GM23248 (cell line): ENCODE measurements at places on chromosomes 5 and 9. TPM values are rescaled to one million over a fixed set of nuclear protein-coding genes. Genes with fewer than 3 reads are reported as not detected.
A peak's percentile ranks its signal among the peaks of the same experiment; 100 is the strongest.

DNA sequence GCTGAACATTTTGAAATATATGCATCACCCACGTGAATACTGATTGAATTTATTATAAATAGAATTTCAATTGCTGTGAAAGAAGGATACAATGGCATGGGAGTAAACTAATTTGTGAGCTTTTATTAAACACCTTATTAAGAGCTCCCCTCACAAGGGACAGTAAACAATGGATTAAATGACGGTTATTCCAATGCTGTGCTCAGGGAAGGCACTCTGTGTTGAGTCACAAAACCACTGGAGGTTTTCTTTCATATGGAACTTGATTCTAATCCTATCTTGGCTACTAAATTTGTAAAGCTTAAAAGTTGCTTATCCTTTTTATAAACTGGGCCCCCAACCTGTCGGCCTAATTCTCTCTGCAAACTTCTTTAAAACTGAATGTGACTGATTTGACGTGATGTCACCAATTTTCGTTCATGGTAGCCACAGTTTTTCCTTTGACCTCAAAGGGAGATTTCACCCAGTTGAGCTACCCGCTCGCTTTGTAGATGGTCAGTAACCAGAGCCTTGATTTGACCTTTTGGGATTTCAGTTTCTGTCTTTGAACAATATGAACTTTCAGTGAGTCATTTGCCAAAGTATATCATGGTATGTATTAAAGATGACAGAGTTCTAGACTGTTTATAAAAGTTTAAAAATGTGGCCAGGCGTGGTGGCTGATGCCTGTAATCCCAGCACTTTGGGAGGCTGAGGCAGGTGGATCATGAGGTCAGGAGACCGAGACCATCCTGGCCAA lies 61.3 kb upstream of the PIK3R1 start:
- DNase-seq: no peak
- no peaks in the 10 kb centered on the region for H3K36me3 ChIP-seq
- no peaks in the 10 kb centered on the region for H3K27me3 ChIP-seq
- no peak overlapping the region for H3K4me3 ChIP-seq

DNA sequence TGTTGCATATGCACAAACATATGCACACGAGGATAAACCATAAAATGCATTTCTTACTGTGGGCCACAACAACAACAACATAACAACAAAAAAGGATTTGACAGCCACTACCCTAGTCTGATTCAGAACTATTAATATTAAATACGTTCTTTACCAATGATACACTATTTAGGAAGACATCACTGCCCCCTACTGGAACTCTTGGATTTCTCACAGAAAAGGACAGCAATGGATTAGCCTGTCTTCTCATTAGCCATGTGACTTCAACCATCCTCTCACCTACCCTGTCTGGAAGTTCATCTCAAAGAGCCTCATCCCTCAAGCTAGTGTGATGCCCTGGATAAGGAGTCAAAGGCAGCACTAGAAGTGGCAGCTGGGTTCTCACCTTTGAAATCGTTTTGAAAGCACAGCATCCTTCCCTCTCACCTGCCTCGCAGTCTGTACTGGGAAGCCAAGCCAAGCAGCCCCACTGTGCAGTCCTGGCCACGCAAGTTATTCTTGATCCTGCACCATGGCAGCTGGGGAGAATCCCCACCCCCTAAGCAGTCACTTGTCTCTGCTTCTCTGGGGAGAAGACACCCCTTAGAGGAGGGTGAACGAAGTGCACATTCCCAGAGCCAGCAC lies 64.6 kb downstream of the SH3TC2 start:
- no peak overlapping the region for H3K27ac ChIP-seq
- DNase-seq: peak; percentile 80
- H3K4me1 ChIP-seq: peaks cover 17% of the 10 kb centered on the region
- peaks cover 24% of the 10 kb centered on the region for H3K27me3 ChIP-seq
- no peak overlapping the region for H3K4me3 ChIP-seq

The KIF12 gene
- not detected in 2 replicates for total RNA-seq

The LHX3 gene
- total RNA-seq: not detected in 2 replicates

DNA sequence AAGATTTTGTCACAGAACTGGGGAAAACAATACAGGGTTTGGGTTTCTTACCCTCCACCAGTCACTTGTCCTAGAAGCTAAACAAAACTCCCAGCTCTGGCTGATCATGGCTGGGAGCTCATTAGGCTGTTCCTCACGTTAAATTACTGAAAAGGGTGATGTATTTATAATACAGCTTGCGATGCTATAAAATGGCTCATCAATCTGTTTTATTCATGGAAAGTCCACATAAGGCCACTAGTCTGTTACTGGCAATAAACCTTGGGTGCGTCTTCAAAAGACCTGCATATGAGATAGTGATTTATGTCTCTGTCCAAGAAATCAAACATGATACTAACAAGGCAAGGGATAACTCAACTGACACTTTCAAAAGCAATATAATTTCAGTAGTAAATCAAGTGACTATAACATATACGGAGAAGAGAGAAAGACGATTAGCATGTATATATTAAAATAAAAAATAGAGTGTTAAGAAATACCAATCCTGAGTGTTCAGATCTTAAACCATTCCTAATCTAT lies 219.0 kb downstream of the BNC2 start:
- DNase-seq: no peak
- H3K27ac ChIP-seq: no peak overlapping the region
- no peaks in the 10 kb centered on the region for H3K27me3 ChIP-seq

GRCh38 chr9:7266911-7267595 lies 509.3 kb downstream of the KDM4C start:
- H3K4me3 ChIP-seq: no peak overlapping the region
- no peak overlapping the region for H3K27ac ChIP-seq
- H3K36me3 ChIP-seq: no peaks in the 10 kb centered on the region
- H3K27me3 ChIP-seq: peaks cover 31% of the 10 kb centered on the region

GRCh38 chr5:150105928-150106615 lies 19.7 kb upstream of the CSF1R start:
- H3K4me1 ChIP-seq: peaks cover 15% of the 10 kb centered on the region
- H3K36me3 ChIP-seq: no peaks in the 10 kb centered on the region

The MAP1B gene
- total RNA-seq: 71.7 and 149 TPM in 2 replicates

The SLC34A3 gene
- not detected in 2 replicates for total RNA-seq

The BNC2 gene
- total RNA-seq: 18.5 and 18.6 TPM in 2 replicates

- H3K4me3 ChIP-seq: peak within 1 kb of the TSS; percentile 95
- H3K27ac ChIP-seq: peak within 1 kb of the TSS; percentile 78
- no peaks in the 10 kb centered on the region for H3K36me3 ChIP-seq
- peak; percentile 95 for DNase-seq
These were observed at the start of gene OXCT1 for GRCh38 chr5:41869724-41870626. TSS of gene OXCT1 (minus strand) at chr5:41870425. CDS start at chr5:41870358, 67 bp downstream.

DNA sequence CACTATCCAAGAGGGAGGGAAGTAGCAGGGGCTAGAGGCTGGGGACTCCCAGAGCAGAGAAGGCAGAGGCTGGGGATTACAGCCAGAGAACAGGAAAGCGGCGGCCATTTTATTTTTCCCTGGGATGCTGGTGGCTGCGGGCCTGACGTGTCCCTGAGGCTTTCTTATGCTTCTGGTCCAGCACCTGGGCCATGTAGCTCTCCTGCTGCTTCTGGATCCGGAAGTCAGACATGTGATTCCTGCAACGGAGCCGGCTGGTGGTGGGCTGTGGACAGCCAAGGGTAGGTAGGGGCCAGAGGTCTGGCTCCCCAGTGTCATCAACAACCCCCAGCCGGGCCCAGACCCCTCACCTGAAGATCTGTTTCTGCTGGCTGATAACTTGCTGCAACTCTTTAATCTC lies 1.8 kb upstream of the PROB1 start:
- no peaks in the 10 kb centered on the region for H3K4me1 ChIP-seq
- no peak for DNase-seq
- H3K27me3 ChIP-seq: peaks cover 9% of the 10 kb centered on the region
- no peaks in the 10 kb centered on the region for H3K36me3 ChIP-seq
- H3K27ac ChIP-seq: no peak overlapping the region

The DAPK1 gene
- total RNA-seq: 1.9 and 3.3 TPM in 2 replicates

The ITK gene
- total RNA-seq: 0.11 TPM in 1 of 2 replicates, not detected in the other

The SPINK7 gene
- not detected in 2 replicates for total RNA-seq

DNA sequence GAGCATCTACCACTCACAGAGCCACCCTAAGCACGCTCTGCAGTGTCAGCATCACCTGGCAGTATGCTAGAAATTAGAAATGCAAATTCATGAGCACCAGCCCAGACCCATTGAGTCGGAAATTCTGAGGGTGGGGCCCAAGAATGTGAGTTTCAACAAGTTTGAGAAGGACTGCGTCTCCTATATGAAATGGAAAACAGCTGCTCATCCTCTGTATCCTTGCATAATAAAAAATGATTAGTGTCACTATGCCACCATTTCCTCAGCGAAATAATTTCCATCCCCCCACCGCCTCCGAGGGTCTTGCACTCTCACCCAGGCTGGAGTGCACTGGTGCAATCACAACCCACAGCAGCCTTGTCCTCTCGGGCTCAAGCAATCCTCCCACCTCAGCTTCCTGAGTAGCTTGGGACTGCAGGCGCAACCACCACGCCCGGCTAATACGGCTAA lies 1.3 kb upstream of the IQGAP2 start:
- no peak for DNase-seq
- 0 out of 2 replicates have a peak, but pooled peaks cover 5% of the 10 kb centered on the region for H3K4me1 ChIP-seq
- peaks cover 56% of the 10 kb centered on the region for H3K27me3 ChIP-seq
- no peak overlapping the region for H3K27ac ChIP-seq

The MYOZ3 gene
- 0.13 and 0.32 TPM in 2 replicates for total RNA-seq

DNA sequence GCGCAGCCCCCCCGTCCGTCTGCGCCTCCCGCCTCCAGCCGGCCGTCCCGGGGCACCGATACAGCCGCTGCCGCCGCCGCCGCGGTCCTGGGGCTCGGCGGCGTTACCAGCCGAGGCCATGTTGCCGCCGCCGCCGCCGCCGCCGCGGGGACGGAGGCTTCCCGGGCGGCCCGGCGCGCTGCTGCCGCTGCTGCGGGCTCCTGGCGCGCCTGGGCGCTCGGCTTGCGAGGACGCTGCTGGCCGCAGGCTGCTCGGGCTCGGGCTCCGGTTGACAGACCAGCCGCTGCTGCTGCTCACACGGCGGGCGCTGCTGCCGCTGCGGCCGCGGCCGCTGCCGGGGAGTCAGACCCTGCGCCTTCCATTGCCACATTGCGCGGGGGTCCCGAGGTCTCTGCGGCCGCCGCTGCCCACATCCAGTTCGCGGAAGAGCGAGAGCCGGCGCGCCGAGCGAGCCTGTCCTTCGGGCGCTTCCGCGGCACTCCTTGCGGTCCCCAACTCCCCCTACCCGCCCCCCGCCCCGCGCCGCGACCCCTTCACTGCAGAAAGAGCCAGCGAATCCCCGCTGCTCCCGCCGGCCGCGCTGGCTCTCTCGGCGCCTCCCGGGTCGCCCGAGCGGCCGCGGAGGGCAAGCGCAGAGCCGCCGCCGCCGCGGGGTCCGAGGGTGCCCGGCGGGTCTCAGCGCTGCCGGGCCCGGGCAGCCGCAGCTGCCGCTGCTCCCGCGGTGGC lies 8.4 kb downstream of the PTCH1 start:
- H3K4me1 ChIP-seq: peaks cover 23% of the 10 kb centered on the region; the same call in 1 of the 2 replicates
- peak; percentile 65 for DNase-seq
- peak overlapping the region; percentile 93 for H3K4me3 ChIP-seq
- peak overlapping the region; percentile 71 for H3K27ac ChIP-seq

- no peak overlapping the region for H3K27ac ChIP-seq
- no peak for DNase-seq
- H3K4me1 ChIP-seq: no peaks in the 10 kb centered on the region
- no peaks in the 10 kb centered on the region for H3K36me3 ChIP-seq
- no peaks in the 10 kb centered on the region for H3K27me3 ChIP-seq
These were observed 495.3 kb upstream of the CDH6 start for GRCh38 chr5:30698217-30698616.

DNA sequence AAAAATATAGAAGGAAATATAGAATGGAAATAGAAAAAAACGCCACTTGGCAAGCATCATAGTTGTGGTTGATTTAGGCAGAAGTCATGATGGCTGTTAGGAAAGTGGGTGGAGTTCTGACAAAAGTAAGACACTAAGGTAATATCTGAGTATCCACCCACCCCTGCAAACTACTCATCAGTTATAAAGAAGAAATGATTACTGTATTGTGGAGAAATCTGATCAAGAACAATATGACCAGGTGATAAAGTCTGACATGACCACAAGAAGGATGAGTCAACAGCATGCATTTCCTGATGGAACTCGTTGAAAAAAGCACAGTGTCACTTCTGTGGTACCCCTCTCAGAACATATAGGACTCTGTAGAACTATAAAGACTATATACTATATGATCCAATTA lies 343.4 kb upstream of the PAPPA start:
- no peaks in the 10 kb centered on the region for H3K27me3 ChIP-seq
- H3K27ac ChIP-seq: no peak overlapping the region
- H3K36me3 ChIP-seq: no peaks in the 10 kb centered on the region
- no peak overlapping the region for H3K4me3 ChIP-seq

The PRR16 gene
- 32.5 and 33.0 TPM in 2 replicates for total RNA-seq

DNA sequence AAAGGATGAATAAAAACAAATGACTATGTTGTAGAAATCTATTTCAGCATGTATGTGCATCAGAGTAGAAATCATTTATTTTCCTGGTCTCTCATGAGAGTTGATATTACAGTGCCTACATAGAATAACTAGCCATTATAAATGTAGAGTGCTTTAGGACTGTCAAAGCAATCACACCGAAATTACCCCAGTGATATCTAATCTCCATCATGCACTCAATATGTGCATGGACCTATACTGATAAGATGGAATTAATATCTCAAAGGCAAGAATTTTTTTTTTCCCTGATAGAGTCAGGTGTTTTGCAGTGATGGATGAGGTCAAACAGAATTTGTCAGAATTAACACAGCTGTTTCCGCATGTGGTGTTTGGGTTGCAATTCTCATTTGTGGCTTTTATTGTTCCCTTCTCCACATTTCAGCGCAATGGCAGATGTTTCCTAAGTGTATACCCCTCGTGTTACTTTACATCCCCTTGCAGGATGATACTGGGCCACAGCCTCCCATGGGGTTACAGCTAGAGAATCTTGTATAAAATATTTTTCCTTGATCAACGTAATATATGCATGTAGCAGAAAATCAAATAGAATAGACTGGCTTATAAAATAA lies 298.8 kb downstream of the RASEF start:
- H3K36me3 ChIP-seq: no peaks in the 10 kb centered on the region
- no peaks in the 10 kb centered on the region for H3K27me3 ChIP-seq
- DNase-seq: no peak

The WNK2 gene
- total RNA-seq: not detected in 2 replicates
